ENCODE measurements at places on chromosomes 16 and 17. TPM values are rescaled to one million over a fixed set of nuclear protein-coding genes. Genes with fewer than 3 reads are reported as not detected.

DNA sequence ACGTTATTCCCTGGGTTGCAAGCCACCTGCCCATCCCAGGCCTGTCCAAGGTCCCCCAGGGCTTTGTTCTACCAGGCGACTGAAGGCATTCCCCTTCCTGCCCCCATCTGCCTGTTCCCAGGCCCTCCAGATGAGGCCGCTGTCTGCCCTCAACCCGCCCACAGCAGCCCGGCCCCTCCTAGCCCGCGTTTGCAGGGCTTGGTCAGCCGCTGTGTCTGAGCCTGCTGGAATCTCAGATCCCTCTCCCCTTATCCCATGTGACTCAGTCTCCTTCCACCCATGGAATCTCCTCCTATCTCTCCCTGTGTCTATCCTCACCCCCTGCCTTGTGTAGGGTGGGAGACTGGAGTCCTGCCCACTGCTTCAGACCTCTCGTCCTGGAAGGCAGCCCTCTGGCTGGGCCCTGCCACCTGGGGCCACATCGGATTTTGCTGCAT, 186.0 kb upstream of the TNRC6C start:
- DNase-seq: peak; percentile 32
- no peaks in the 10 kb centered on the region for H3K36me3 ChIP-seq
- H3K27me3 ChIP-seq: no peaks in the 10 kb centered on the region
- no peak overlapping the region for H3K4me3 ChIP-seq

DNA sequence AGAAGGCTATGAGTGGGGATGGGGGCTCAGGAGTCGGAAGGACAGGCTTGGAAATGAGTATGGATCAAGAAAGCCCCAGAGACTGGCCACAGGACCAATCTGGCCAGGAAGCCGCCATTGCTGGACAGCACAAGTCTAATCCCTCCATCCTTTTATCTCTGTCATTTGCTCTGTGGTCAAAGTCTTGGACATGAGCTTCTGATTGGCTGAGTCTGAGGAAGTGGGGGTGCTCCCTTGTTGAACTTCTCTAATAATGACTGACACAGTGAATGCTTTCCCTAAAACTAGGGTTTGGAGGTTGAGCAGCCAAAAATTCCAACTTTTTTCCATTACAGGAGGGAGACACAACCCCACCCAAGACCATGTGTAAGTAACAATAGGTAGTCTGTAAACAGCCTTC, 97.4 kb downstream of the MARF1 start:
- H3K36me3 ChIP-seq: no peaks in the 10 kb centered on the region
- H3K27me3 ChIP-seq: no peaks in the 10 kb centered on the region
- no peak overlapping the region for H3K4me3 ChIP-seq
- DNase-seq: no peak
- H3K4me1 ChIP-seq: no peaks in the 10 kb centered on the region
- H3K27ac ChIP-seq: no peak overlapping the region

- no peak overlapping the region for H3K4me3 ChIP-seq
- no peak overlapping the region for H3K27ac ChIP-seq
- no peaks in the 10 kb centered on the region for H3K27me3 ChIP-seq
- H3K36me3 ChIP-seq: no peaks in the 10 kb centered on the region
- DNase-seq: no peak
Observed at GRCh38 chr16:83021045-83021444, 394.3 kb downstream of the CDH13 start.

The PPY gene
- not detected for total RNA-seq

The MED31 gene
- total RNA-seq: 13.7 TPM

The CDH5 gene
- total RNA-seq: 71.6 TPM

The SEPTIN12 gene
- total RNA-seq: not detected

- no peak overlapping the region for H3K4me3 ChIP-seq
- H3K27me3 ChIP-seq: no peaks in the 10 kb centered on the region
- H3K4me1 ChIP-seq: no peaks in the 10 kb centered on the region
- H3K36me3 ChIP-seq: no peaks in the 10 kb centered on the region
- no peak overlapping the region for H3K27ac ChIP-seq
Observed at GRCh38 chr17:77708049-77708448, 250.5 kb upstream of the TNRC6C start.

The NACA2 gene
- not detected for total RNA-seq

The NPIPA2 gene
- not detected for total RNA-seq

- H3K27me3 ChIP-seq: no peaks in the 10 kb centered on the region
- no peak for DNase-seq
- no peaks in the 10 kb centered on the region for H3K4me1 ChIP-seq
- no peak overlapping the region for H3K4me3 ChIP-seq
Observed at GRCh38 chr16:78837706-78838105, 738.3 kb downstream of the WWOX start.

- H3K4me1 ChIP-seq: peaks cover 43% of the 10 kb centered on the region
- no peak overlapping the region for H3K4me3 ChIP-seq
- no peak for DNase-seq
- H3K27ac ChIP-seq: no peak overlapping the region
Observed at GRCh38 chr16:11078812-11079459, 134.6 kb downstream of the CLEC16A start.

- H3K27me3 ChIP-seq: no peaks in the 10 kb centered on the region
- no peaks in the 10 kb centered on the region for H3K4me1 ChIP-seq
- no peak for DNase-seq
- no peak overlapping the region for H3K4me3 ChIP-seq
- H3K36me3 ChIP-seq: no peaks in the 10 kb centered on the region
Observed at GRCh38 chr17:31546650-31547049, 155.2 kb downstream of the RAB11FIP4 start.

The FAM20A gene
- total RNA-seq: 18.5 TPM

DNA sequence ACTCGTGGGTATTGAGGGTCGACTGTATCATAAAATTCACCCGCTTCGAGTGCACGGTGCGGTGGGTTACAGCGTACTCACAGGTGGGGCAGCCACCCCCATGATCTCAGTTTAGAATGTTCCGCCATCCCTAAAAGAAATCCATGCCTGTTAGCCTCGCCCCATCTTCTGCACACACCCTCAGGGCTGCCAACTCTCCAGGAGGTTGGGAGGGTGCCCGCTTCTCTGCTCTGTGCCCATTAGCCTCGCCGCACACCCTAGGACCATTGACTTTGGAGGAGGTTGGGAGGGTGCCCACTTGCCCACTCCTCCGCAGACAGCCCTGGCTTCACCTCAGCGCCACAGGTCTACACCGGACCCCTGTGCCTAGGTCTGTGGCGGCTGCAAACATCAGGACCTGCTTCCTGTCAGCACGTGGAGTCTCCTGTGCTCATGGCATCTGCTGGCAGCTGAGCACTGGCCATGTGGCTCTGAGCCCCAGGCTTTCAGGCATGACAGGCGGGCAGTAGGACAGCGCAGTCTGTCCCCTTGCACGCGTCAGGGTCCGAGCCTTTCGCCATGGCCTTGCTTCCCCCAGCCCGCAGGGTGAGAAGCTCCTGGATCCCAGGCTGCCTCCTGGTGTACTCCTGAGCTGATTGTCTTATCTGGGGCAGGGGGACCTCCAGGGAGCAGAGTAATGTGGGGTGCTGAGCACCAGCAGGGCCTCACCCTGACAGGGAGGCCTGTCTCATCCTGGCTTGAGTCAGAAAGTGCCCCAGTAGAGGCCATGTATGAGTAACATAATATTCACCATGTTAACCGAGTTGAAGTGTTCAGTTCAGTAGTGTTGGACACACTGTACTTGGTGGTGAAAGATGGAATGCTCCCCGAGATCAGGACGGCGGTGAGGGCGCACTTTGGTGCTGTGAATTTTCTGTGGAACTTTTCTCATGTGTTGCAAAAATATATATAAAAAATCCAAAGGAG, 21.9 kb downstream of the NME3 start:
- no peak for DNase-seq
- no peak overlapping the region for H3K27ac ChIP-seq
- H3K4me3 ChIP-seq: no peak overlapping the region
- H3K36me3 ChIP-seq: peaks cover 37% of the 10 kb centered on the region

The CACNG4 gene
- 0.24 TPM for total RNA-seq

The MMP25 gene
- total RNA-seq: 0.49 TPM

- peaks cover 43% of the 10 kb centered on the region for H3K4me1 ChIP-seq
- H3K4me3 ChIP-seq: no peak overlapping the region
- no peaks in the 10 kb centered on the region for H3K27me3 ChIP-seq
- H3K27ac ChIP-seq: peak overlapping the region; percentile 98
- peak; percentile 98 for DNase-seq
Observed at GRCh38 chr17:72476575-72476986, 355.8 kb downstream of the SOX9 start.

The TNS4 gene
- 22.6 TPM for total RNA-seq

GRCh38 chr16:84665843-84666242, 17.5 kb downstream of the KLHL36 start:
- H3K36me3 ChIP-seq: peaks cover 32% of the 10 kb centered on the region
- no peak overlapping the region for H3K27ac ChIP-seq
- no peak for DNase-seq
- H3K27me3 ChIP-seq: no peaks in the 10 kb centered on the region
- H3K4me1 ChIP-seq: no peaks in the 10 kb centered on the region
- no peak overlapping the region for H3K4me3 ChIP-seq

DNA sequence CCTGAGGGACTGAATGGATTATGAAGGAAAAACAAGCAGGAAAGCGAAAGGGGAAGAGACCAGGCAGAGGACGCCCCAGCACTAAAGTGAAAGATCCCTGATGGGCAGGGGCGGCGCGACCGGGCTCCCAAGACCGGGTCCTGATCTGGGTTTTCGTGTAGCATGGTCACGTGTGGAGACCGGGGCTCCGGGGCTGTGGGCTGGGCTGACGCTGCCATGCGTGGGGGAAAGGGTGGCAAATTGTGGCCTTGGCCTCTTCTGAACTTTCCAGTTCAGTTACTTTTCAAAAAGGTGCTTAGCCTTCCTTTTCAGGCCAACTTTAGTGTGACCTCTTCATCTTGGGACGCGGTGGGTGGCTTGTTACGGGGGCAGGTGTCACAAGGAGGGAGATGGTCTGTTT, 57.5 kb downstream of the METRNL start:
- H3K4me1 ChIP-seq: peaks cover 29% of the 10 kb centered on the region
- no peak overlapping the region for H3K4me3 ChIP-seq
- H3K36me3 ChIP-seq: no peaks in the 10 kb centered on the region
- H3K27me3 ChIP-seq: no peaks in the 10 kb centered on the region

The PRR29 gene
- 3.2 TPM for total RNA-seq

GRCh38 chr16:74734361-74735161, 33.9 kb upstream of the MLKL start:
- no peak for DNase-seq
- H3K4me1 ChIP-seq: no peaks in the 10 kb centered on the region
- H3K36me3 ChIP-seq: no peaks in the 10 kb centered on the region
- no peaks in the 10 kb centered on the region for H3K27me3 ChIP-seq
- no peak overlapping the region for H3K4me3 ChIP-seq

The OTOP2 gene
- not detected for total RNA-seq

The CLN3 gene
- total RNA-seq: 48.5 TPM

- peaks cover 24% of the 10 kb centered on the region for H3K4me1 ChIP-seq
- no peaks in the 10 kb centered on the region for H3K27me3 ChIP-seq
- no peaks in the 10 kb centered on the region for H3K36me3 ChIP-seq
- no peak overlapping the region for H3K27ac ChIP-seq
- peak; percentile 32 for DNase-seq
Observed at GRCh38 chr17:45783593-45784292, 377 bp upstream of the CRHR1 start.

DNA sequence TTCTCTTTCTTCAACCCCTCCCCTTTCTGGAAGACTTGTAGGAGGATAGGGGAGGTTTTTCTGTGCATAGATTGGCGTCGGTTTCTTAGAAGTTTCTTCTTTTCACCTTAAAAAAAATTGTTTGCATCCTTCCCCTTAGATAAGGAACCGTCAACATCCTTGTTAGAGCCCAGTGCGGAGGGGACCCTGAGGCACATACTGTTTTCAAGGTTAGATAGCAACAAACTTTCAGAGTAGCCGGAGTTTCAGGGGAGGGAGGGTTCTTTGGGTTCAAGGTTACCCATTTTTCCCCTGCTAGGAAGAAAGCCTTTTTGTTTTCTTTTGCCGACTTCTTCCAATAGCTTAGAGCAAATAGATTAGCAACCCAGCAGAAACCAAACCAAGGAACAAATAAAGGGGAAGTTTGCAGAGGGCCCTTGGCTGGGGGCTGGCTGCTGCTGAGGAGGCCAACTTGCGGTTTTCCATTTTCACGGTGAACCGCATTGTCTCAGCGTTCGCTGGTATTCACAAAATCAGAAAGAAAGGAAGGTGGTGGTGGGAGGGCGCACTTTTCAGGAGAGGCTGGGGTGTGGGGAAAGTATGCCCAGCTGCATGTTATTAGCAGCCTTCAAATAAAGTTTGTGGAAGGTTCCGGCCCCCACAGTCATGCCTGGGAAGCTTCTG, 28.8 kb downstream of the MSI2 start:
- no peaks in the 10 kb centered on the region for H3K36me3 ChIP-seq
- peaks cover 13% of the 10 kb centered on the region for H3K4me1 ChIP-seq
- H3K27ac ChIP-seq: no peak overlapping the region
- H3K4me3 ChIP-seq: no peak overlapping the region
- H3K27me3 ChIP-seq: no peaks in the 10 kb centered on the region
- no peak for DNase-seq

GRCh38 chr17:7823581-7824001, 10.4 kb upstream of the KDM6B start:
- no peak for DNase-seq
- no peak overlapping the region for H3K27ac ChIP-seq
- H3K4me1 ChIP-seq: no peaks in the 10 kb centered on the region
- no peaks in the 10 kb centered on the region for H3K36me3 ChIP-seq
- H3K27me3 ChIP-seq: no peaks in the 10 kb centered on the region

- DNase-seq: no peak
- H3K27ac ChIP-seq: no peak overlapping the region
- no peak overlapping the region for H3K4me3 ChIP-seq
- no peaks in the 10 kb centered on the region for H3K36me3 ChIP-seq
- peaks cover 4% of the 10 kb centered on the region for H3K27me3 ChIP-seq
Observed at GRCh38 chr17:80980397-80981061, 11.1 kb upstream of the CHMP6 start.

The DPEP1 gene
- 1.7 TPM for total RNA-seq

The C17orf107 gene
- total RNA-seq: 1.0 TPM

Data from thyroid gland (tissue), 4 donors.